RPMI8226 (cell line): ENCODE measurements at places on chromosomes 6 and 20.

DNA sequence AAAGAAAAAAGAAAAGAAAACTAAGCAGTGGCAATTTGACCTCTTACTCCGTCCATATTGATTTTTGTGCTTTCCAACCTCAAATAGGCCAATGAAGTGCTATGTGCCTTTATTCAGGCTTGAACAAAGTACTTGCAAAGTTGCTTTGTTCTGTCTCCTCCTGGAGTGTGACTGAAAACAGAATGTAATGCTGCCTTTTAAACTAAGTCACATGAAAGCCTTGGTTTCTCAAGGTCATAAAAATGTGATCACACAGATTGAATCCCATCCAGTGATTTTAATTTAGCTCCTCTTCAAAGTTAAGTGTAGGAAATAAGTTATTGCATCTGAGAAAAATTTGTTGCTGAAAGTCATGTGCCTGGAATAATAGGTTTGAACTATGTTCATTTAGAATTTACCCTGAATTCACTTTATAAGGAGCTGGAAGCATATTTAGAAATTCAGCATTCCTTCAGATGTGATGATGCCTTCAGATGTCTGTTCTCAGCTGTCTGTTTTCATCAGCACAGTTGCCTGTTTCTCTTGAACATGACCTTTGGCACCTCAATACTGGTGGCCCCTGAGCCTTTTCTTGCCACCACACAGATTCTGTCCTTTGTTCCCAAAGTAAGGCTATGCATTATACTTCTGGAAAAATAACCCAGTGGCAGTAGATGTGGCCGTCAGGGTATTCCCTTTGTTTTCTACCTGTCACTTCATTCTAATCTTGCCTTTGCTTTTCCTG lies 48.8 kb downstream of the KIZ start:
- DNase-seq, result no peak

- no peak for DNase-seq
Observed at GRCh38 chr6:74100719-74101287, 404.8 kb downstream of the CD109 start.

GRCh38 chr6:38264605-38265004 lies 375.1 kb downstream of the BTBD9 start:
- no peak for DNase-seq

- DNase-seq, result no peak
Observed at GRCh38 chr6:149924933-149925252, 2.0 kb upstream of the RAET1G start.

DNA sequence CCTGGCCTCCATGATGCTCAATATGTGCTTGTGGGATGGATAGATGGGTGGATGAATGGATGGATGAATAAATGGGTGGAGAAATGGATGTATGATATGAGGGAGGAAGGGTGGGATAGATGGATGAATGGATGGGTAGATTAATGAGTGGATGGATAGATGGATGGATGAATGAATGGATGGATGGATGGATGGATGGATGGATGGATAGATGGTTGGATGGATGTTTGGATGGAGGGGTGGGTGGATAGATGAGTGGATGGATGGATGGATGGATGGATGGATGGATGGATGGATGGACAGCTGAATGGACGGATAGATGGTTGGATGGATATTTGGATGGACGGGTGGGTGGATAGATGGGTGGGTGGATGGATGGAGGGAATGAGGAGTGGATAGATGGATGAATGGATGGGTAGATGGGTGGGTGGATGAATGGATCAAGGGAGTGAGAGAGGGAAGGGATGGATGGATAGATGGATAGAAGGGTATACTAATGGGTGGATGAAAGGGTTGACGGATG lies 139.4 kb downstream of the CEBPB start:
- no peak for DNase-seq

GRCh38 chr6:110690106-110690654 lies 125.1 kb downstream of the CDK19 start:
- no peak for DNase-seq

- DNase-seq, result peak; percentile 47
Observed at GRCh38 chr20:41560970-41561369, 57.2 kb downstream of the CHD6 start.

GRCh38 chr20:50271176-50271575 lies 80.5 kb downstream of the CEBPB start:
- DNase-seq, result no peak

- DNase-seq, result no peak
Observed at GRCh38 chr6:34523441-34524206, 32.5 kb downstream of the SPDEF start.

DNA sequence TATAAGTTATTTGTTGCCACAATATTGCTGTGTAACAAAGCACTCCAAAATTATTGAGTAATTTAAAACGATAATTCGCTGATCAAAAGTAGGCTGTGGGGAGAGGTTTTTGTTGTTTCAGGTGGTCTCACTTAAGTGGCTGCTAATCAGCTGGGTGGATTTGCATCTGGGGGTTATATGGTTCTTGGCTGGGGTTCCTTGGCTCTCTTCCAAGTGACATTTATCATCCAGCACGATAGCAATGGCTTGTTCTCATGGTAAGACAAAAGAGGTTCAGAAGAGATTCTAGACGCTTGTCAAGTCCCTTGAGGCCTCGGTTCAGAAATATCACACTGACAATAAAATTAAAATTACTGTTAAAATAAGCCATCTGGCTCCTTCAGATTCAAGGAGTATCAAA lies 1648.8 kb downstream of the GRIK2 start:
- DNase-seq, result no peak
